MM.1S (cell line): ENCODE measurements at places on chromosomes 11 and 22.

DNA sequence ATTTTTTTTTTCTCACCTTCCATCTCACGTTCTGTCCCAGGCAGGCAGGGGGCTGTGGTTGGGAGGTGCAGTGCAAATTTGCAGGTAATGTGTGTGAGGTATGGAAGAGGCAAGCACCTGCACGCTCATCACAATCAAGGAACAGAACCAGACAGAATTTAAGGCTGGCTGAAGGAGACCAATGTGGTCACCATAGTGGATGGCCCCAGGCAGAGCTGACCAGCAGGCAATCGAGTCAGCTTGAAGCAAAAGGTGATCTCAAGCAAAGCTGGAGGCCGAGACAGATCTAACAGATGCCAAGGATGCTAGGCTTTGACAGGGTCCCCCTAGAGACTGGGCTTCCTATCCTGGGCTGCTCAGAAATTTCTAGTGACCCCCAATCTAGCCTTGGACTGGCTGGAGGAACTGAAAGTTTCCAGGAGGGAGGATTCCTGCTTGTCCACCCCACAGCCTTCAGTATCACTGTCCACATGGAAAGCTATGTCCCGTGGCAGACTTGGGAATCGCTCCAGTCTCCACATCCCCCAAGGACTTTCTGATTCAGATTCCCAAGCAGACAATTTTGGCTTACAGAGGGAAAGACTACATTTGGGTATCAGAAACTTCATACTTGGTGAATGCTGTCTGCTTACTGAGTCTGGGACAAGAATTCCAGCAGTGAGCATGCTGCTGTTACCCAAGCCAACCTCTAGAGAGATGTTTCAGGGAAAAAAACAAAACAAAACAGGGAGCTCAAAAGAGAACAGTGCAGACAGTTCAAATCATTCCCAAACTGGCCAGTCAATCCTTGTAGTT lies 9.0 kb upstream of the MICAL3 start:
- H3K27me3 ChIP-seq: no peaks in the 10 kb centered on the region
- peaks cover 15% of the 10 kb centered on the region for H3K4me1 ChIP-seq
- DNase-seq: no peak
- no peak overlapping the region for H3K27ac ChIP-seq
- no peak overlapping the region for H3K4me3 ChIP-seq

GRCh38 chr11:4197112-4197511 lies 102.5 kb downstream of the RRM1 start:
- no peak overlapping the region for H3K27ac ChIP-seq
- peaks cover 7% of the 10 kb centered on the region for H3K4me1 ChIP-seq
- no peak overlapping the region for H3K4me3 ChIP-seq
- H3K27me3 ChIP-seq: no peaks in the 10 kb centered on the region
- H3K36me3 ChIP-seq: no peaks in the 10 kb centered on the region

- H3K4me1 ChIP-seq: no peaks in the 10 kb centered on the region
- no peak overlapping the region for H3K4me3 ChIP-seq
- H3K27ac ChIP-seq: no peak overlapping the region
- no peaks in the 10 kb centered on the region for H3K36me3 ChIP-seq
These were observed 4.2 kb downstream of the OR9I1 start for GRCh38 chr11:58121096-58121495.

DNA sequence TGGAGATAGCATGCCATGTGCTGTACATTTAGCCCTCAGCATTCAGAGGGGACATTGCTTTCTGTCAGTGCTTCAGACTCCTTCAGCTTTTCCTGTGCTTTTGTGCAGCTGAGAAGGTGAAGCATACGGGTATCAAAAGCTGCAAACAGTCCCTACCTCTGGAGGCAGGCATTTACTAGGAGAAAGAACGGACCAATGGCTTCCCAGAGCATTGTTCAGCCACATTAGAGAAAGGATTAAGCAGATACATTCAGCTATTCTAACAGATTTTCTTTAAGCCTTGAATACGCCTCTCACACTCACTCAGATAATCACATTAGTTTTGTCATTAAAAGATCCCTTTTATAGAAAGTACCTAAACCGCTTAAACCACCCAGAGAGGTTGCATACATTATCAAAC lies 80.7 kb upstream of the FAM181B start:
- H3K36me3 ChIP-seq: no peaks in the 10 kb centered on the region
- no peak overlapping the region for H3K27ac ChIP-seq
